ENCODE measurements at places on chromosomes 2 and 18.

DNA sequence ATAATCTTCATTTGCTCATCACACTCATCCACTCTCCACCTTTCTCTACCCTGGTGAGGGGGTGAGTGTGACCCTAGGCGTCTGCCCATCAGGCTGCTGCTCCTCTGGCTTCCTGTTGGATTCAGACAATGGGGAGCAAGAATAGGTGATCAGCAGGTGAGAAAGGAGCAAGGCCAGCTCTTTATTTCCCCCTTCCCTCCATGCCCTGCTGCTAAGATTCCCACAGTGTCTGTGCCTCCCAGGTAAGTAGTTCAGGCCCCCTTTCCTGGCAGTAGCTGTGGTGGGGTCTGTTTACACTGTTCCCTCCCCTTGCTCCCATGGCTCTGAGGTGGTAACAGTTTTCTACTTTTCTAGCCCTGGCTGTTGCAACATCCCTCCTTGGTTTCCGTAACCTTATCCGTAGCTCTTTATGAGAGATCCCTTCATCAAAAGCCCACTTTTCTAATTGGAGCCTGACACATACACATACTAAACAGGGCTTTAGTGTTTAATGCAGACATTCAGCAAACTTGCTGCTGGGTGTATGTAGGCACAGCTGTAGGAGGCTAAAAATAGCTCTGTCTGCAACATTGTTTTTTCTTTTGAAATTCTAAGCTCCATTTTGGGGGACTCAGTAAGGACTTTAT is 27.5 kb downstream of the MAP2 start:
- no peak for DNase-seq

- no peak for DNase-seq
Observed at GRCh38 chr18:59041296-59041695, 98.4 kb upstream of the SEC11C start.

DNA sequence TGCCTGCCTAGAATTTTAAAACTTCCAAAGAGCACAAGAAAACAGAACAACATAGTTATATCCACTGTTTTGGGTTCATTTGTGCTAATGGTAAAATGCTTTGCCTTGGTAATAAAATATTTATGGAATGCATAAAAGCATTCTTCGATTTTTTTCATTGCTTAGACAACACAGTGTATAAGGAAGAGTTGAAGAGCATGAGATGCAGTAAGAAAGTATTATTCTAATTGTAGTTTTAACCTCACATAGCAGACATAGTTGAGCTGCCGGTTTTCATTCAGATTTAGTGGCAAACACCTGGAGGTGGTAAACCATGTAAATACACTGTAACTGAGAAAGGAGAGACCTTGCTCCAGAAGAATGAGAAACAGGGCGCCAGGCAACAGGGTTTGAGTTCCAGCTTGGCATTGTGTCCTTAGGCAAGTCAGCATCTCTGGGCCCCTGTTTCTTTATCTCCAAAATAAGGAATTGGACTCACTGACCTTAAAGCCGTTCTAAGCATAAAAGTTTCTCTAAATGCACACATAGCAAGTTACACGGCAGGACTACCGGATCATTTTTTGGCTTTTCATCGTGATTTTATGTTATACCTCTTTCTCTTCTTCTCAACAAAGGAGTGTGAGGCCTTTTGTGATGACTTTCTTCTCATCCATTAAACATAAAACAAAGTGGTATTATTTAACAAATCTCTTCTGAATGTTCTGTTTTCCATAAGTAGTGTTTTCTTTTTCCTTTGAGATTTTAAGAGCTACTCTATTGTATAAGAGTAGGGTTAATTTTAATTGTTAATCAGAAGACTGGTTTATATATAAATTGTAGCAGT is 7.9 kb downstream of the UGP2 start:
- DNase-seq = no peak

- no peak for DNase-seq
Observed at GRCh38 chr2:8329660-8330622, 351.9 kb upstream of the ID2 start.

DNA sequence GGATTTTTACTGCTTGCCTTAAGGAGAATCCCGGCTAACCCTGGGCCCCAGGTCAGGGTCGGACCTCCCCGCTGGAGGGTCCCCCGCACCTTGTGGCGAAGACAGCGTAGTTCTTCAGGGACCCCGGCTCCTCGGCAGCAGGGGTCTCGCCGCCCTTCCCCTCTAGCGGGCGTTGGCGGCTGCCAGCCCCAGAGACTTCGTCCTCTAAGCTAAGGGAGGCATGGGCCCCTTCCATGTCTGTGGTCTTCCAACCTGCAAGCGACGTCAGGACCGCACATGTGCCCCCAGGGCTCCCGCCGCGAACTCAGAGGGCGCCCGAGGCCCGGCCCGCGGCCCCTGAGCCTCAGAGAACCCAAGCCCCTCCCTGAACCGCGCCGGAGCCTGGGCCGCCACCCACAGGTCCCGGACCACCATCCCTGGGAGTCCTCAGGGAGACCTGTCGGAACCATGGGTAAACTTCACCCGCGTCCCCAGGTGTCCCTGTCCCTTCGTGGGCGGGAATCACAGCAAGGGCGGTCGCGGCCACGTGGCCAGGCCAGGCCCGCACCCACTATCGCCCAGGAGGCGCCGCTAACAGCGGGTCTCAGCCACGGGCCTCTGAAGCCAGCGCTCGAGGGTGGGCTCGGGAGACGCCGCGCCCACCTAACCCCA is 562 bp downstream of the ANKMY1 start:
- no peak for DNase-seq

DNA sequence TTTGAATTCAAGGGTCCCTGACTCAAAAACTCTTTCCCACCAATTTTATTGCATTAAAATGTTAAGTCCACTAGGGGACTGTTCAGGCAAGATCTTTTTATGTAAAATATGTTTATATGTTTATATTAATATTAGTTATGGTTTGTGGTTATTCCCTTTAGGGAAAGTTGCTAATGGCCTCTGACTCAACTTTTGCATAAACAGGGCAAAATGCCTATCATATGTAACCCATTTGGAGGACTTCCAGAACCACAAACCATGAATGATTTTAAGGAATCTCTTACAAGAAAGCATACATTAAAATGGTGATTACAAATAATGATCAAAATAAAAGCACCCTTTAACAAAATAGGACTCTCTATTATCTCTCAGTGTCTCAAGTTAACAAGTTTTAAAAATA is 1484.5 kb upstream of the ZEB2 start:
- DNase-seq = no peak

GRCh38 chr2:16613539-16614011 is 52.1 kb downstream of the CYRIA start:
- DNase-seq = peak; percentile 12

- no peak for DNase-seq
Observed at GRCh38 chr2:66389651-66390131, 45.2 kb upstream of the MEIS1 start.

DNA sequence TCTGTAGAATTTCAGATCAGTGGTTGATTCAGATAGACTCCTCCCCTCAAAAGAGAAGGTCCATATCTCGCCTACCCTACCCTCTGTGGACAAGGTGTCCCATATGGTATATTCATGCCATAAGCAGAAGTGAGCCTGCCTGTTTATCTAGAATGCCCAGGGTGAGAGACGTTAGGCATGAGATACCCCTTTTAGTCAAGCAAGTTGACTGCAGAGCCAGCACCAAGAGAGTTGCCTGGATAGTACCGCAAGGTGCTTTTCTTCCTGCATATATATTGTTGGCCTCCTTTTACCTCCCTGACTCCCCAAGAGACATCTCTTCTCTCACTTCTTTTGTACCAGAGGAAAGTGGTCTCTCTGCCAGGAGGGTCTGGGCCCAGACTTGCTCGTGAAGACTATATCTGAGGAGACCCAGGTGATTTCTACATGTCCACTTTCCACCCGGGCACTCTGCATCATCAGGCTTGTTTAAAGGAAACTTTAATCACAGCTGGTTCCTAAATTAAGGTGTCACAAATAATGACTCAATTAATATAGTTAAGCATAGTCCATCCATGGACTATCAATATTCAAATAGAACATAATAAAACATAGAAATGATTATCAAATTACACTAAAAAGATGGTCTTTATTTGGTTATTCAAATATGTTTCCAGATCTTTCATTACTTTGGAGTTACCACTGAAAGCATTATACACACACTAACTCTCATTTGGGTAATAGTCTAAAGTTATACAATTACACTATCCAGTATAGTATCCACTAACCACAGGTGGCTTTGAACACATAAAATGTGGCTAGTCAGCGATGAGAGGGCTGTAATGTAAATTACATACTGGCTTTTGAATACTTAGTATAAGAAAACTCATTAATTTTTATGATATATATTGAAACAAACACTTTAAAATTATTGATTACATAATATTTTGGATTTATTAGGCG is 4.1 kb downstream of the ITGA4 start:
- DNase-seq = no peak

GRCh38 chr2:64166637-64167420 is 22.6 kb upstream of the PELI1 start:
- no peak for DNase-seq

GRCh38 chr2:219496825-219497494 is 1.7 kb upstream of the GMPPA start:
- DNase-seq = no peak
